Putamen (tissue), 1 donor: ENCODE measurements at places on chromosomes 11 and 22.

DNA sequence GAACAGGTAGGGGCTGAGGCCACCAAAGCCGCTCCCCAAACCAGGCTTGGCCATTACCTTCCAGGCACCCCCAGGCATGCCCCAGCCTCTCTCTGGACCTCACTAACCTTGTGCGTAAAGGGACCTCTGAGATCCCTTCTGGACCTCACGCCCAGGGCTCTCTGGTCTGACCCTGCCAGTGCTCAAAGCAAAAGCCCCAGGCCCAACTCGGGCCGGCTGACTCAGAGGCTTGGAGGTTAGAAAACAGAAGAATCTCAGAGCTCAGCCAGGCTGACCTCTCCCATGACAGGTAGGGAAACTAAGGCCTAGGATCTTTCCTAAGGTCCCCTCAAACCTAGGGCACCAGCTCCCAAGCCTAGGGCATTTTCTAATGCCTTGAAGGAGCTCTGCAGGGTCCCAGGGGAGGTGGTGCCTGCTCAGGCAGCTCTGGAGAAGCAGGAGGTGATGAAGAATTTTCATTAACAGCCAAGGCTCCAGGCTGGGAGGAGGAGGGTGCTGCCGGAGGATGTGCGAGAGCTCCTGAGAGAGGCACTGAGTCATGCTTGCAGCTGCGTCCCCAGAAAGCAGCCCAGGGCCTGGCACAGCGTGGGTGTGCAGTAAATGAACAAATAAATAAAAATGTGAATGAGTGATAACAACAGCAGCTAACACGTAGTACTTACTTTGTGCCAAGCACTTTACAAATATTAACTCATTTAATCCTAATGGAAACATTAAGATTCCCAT lies 25.6 kb downstream of the ARRB1 start:
- DNase-seq, result peak; percentile 83

DNA sequence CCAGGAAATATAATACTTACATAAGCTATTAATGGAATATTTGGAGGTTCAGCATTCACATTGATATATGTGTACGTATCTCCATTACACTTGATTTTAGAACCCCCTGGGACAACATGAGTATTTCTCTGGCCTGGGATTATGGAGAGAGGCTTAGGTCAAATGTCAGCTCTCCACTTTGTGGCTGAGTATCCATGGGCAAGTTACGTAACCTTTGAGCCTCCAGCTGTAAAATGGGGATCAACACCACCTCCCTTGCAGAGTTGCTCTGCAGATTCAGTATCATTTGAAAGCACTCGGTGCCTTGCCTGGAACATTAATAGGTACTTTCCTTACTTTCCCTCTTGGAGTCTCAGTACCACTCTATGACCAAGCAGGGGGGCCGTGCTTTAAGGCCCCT lies 33.2 kb downstream of the C22orf31 start:
- no peak for DNase-seq

- no peak for DNase-seq
These were observed 32.3 kb upstream of the SORL1 start for GRCh38 chr11:121419836-121420235.

DNA sequence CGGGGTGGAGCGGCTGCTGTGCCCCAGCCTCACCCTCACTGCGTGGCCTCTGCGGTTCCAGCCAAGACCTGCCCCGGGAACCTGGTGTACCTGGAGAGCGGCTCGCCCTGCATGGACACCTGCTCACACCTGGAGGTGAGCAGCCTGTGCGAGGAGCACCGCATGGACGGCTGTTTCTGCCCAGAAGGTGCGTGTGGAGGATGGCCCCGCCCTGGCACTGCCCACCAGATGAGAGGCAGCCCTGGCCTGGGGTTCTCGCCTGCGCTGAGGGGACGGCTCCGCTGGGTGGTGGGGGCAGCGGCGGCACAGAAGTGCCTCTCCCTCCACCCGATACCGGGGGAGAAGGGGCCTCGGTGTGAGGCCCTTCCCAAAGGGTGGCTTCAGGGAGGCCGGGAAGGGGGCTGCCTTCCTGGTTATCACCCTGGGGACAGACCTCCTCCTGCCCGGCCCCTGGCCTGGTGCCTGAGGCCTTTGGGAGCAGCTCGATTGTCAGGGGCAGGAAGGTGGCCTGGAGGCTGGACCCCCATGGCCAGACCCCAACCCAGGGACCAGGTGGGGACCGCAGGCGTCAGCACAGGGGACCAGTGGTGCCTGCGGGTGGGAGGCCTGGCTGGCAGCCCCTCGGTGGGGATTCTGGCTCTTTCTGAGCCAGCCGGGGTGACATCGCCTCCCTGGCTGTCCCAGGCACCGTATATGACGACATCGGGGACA lies 7.1 kb downstream of the MUC2 start:
- DNase-seq, result no peak

- no peak for DNase-seq
These were observed 19.2 kb downstream of the FAM118A start for GRCh38 chr22:45328822-45329529.

DNA sequence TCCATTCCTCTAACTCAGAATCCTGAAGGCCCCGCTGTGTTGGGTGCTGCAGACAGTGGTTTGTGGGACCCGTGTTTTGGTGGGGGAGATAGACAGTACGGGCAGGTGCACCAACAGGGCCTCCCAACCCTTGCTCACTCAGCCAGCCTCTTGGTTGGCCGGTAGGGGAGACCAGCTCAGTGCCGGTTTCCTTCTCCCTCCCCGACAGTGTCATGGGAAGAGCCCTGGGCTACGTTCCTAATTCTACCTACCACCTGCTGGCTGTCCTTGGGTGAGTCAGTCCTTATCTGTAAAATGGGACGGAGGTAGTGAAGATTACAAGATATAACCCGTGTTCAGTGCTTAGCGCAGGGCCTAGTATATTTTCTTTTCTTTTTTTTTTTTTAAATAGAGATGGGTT lies 5.9 kb downstream of the TMEM134 start:
- no peak for DNase-seq

- DNase-seq, result no peak
These were observed 34.2 kb downstream of the MICAL2 start for GRCh38 chr11:12144330-12145174.

- no peak for DNase-seq
These were observed 12.0 kb upstream of the PAX6 start for GRCh38 chr11:31822927-31823643.
